AG10803 (cell line): ENCODE measurements at places on chromosomes 7 and 10.

DNA sequence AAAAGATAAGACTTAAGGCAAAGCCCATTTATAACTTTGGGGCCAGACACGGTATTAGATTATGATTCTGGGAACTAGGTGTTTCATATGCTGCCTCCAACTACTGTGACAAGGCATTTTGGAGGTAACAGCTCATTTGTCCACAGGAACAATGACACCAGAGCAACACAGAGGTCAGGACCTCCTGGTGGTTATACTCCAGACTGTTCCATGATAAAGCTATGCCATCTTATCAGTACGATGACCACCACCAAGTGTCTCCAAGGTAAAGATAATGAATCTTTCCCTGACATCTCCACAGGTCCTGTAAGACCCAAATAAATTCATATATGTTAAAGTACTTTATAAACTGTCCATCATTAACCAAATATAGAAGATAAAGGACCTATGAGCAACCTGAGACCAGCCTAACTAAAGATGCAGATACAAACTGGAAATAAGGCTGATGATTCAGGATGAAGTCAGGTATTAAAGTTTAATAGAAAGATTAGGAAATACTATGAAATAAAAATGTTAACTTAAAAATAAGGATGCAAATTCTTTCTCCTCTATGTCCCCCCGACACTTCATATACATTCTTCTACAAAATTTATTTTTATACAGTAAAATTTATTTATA lies 26.2 kb downstream of the CUL2 start:
- DNase-seq, result no peak

GRCh38 chr7:148611692-148612091 lies 21.1 kb downstream of the C7orf33 start:
- DNase-seq, result no peak

DNA sequence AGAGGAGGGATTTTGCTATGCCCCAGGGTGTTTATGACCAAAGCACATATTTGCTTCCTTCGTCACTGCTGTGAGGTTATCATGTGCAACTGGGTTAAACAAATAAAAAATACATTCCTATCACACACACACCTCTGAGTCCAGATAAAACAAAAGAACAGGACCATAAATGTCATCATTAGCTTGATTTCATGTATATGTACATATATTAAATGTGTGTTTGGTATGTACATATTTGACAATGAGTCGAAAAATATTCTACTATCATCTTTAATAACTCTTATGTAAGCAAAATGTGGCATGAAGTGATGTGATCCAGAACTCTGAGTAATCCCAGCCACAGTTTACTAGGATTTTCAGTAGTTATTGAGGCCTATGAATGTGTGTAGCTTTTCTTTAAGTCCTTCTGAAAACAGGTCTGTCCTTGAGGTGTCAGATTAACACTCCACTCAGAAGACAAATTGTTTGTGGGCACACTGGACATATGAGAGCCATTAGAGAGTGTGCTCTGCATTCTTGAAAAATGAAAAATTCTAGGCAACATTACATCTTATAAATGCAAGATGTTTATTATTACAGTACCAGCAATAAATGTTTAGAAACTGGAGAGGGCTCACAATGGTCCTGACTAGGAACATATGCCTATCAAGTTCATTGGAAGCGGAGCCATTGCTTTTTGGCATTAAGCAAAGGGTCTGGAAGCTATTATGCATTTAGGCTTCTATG lies 335.1 kb upstream of the SEMA3A start:
- peak; percentile 93 for DNase-seq

GRCh38 chr10:106440767-106441166 lies 723.7 kb downstream of the SORCS1 start:
- no peak for DNase-seq

GRCh38 chr7:2794836-2795636 lies 49.1 kb downstream of the GNA12 start:
- DNase-seq, result no peak

- DNase-seq, result peak; percentile 26
These were observed 95.0 kb downstream of the CDCA7L start for GRCh38 chr7:21850531-21851285.

DNA sequence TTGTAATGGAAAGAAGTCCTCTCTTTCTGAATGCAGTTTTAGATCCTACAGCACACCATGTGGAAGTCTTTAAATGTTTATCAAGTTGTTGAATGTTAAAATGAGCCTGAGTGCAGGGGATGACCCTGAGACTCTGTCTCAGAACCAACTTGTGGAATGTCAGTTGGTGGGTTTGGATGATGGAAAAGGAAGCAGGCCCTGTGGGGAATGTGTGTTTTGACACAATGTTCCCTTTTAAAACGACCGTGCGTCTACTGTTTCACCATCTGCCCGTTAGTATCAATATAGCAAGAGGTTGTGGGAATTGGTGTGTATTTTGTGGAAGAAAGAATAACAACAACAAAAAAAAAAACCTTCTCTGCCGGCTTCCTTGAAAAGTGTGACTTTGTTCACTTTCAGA lies 8.3 kb downstream of the DYNC1I1 start:
- no peak for DNase-seq

- no peak for DNase-seq
These were observed 730.4 kb downstream of the PHTF2 start for GRCh38 chr7:78528964-78529363.

DNA sequence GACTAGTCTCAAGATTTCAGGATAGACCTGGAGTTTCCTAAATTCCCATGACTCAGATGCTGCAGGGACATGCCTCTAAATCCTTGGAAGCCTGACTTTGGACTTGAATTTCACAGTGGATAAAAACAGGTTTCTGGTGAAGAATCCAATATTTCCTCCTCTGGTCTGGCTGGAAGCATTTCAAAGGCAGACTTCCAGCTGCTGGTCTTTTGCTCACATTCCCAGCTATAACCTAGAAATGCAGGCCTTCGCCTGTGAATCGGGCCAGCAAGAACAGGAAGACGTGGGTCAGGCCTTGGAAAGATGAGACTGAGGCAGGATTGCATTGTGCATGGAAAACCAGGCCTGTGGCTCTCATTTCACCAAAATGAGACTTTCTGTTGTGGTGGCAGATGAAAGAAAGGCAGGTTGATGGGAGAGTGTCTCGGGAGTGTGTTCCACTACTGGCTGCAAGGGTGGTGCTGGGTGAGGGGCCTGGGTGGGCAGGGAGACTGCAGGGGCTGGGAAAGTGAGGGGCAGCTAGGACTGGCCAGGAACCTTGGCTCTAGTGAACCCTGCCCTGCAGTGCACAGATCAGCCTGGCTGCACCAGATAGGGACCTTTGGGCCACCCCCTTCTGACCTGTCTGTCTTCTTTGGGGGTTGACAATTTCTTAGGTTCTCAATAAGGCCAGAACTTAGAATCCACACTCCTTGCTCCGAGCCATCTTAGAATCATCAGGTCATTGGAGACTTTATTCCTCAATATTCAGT lies 488.8 kb upstream of the MKI67 start:
- DNase-seq, result no peak

DNA sequence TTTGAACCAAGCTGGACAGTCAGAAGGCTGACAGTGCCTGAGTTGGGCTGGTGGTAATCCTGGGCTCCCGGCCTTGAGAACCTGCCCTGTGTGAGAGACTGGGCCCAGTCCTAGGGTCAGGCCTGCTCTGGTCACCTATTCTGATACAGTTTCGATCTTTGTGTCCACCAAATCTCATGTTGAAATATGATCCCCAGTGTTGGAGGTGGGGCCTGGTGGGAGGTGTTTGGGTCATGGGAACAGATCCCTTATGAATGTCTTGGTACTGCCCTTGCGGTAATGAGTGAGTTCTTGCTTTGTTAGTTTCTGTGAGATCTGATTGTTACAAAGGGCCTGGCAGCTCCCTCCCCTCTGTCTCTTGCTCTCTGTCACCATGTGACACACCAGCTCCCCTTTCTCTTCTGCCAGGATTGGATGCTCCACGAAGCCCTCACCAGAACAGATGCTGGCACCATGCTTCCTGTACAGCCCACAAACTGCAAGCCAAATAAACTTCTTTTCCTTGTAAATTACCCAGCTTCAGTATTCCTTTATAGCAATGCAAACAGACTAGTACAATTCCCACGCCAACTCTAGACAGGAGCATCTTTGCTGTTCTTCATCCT lies 111.8 kb upstream of the ZNF438 start:
- DNase-seq, result no peak

GRCh38 chr10:50310560-50311174 lies 59.4 kb upstream of the ASAH2 start:
- DNase-seq, result no peak

DNA sequence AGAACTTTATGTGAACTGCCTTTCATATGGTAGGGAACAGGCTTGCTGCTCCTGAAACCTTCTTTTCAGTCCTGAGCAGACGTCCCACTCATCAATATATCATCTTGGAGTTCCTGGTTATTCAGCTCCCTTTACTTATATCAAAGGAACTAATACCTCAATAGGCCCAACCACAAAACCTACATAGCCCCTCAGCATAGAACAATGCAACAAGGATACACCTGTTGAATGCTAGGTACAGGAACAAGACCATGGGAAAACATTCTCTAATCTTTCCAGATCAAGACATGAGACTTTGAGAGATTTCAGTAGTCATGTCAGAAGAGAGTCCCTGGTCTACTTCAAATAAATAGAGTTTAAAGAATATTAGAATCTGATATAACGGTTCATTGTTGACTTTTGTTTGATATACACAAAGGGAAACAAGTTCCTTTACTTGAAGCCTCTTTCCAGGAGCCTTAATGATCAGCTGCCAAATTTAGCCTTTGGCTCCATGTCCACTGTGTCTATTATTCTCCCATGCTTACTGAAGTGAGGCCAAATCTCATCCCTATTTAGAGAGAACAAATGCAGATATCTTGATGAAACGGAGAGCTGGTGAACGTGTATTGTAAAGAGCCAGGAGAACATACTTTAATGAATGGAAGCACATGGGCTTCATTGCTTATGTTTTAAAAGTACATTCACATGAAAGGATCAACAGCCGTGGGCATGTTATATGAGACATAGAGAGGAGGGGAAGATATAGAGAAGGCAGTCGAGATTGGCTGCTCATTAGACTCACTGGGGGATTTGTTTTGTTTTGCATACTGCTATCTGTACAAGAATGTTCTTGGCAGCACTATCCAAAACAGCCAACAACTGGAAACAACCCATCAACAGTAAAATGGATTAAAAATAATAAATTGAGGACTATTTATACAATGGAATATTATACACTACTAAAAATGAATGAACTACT lies 9.5 kb downstream of the RHOBTB1 start:
- no peak for DNase-seq

DNA sequence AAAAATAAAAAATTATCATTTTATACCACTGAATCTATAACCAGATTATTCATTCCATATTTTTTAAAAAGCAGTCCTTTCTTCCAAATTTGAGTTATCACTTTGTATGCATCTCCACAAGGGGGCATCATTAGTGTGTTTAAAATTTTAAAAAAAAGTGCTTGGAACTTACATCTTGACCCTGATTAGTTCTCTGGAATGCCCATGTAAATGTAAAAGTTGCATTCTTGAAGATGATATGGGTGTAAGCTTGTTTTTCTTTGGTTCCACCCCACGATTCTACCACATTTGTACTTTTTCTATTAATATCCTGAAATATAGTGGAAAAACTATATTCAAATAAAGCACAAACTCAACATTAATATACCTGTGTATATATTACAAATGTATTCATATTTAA lies 144.9 kb downstream of the ELAPOR2 start:
- peak; percentile 27 for DNase-seq

DNA sequence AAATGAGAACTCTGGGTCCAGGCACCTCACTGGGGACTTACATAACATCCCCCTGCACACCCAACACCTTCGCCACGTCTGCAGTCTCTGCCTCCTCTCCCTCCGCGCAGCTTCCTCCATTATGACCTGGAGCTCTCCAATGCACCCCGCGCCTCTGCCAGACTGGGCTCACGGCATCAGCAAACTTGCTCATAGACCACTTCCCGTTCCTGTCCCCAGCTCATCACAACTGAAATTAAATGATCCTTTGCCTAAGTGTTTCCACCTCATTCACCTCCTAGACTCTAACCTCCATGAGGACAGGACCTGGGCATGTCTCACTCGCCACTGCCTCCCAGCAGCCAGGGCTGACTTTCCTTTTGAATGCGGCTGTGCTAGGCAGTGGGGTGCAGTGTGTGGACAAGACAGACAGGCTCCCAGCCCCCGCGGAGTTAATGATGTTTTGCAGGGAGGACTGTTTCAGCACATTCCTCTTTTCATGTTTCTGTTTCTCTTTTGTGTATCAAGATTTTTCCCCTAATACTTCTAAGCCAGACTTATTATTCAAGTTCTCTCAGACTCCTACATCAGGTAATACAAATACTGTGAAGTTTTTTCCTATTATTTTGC lies 18.8 kb downstream of the CHST15 start:
- DNase-seq, result no peak

- DNase-seq, result no peak
These were observed 70.1 kb downstream of the UBE3C start for GRCh38 chr7:157208571-157209413.

DNA sequence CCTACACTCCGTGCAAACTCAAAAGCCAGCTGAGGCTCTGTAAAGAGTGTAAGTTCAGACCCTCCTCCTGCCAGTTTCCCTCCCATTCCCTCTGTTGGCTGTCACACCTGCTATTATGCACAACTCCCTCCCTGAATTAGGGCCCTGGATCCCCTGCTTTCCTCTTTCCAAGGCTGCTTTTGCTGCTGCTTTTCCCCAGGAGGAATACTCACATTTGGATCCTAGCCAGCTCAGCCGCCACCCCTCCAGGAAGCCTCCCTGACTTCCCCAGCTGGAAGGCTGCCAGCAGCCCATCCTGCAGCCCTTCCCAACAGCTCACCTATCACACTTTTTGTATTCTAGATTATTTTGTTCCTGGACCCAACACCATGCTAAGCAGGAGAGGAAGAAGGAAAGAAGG lies 40.9 kb upstream of the WDR11 start:
- DNase-seq, result no peak

DNA sequence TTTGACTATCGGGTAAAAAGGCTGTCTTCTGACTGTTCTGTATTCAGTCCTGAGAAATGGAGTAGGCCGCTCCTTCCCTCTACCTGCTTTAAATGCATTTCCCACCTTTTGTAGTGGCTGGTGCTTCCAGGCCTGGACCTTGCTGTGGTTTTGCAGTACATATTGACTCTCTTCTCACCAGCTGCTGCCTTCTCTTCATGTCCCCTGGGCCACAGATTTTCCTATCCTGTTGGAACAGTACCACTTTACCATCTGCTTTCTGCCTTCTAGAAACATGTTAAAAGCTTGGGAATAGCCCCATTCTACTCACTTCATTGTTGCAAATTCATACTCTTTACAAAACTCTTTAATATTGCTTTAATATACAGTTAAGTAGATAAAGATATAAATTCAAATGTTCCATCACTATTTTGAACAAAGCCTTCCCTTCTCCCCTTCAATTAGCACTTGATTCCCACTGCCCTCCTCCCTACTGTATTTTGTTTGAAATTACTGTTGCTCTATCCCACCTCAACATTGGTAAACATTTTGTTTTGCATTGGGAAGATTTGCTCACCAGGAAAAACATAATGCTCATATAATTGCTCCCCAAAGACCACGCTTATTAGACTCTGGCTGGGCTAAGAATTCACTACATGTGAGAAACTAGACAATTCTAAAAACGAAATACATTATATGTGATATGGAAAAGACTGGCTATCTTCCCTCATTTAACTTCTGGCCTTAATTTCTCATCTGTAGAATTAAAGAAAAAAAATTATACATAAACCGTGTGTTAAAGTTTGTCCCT lies 17.3 kb upstream of the SEMA3C start:
- DNase-seq, result no peak
